ENCODE measurements at places on chromosomes 13 and 19.

DNA sequence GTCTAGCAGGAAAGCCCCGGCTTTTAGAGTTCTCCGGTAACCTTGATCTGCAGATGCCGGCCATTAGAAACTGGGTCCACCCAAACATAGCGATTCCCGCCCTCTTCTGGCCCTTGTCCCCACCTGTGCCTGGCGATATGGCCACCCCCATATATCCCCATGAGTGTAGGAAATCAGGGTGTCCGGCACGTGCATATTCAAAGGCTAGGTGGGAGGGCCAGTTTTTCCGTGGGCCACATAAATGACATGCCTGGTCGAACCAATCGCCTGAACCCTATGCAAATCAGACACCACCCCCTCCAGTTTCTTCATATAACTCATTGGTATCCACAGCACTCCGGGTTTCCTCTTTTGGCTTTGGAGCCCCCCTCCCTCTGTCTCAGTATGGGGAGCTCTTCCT lies 37.4 kb downstream of the ERICH4 start:
- DNase-seq: no peak

DNA sequence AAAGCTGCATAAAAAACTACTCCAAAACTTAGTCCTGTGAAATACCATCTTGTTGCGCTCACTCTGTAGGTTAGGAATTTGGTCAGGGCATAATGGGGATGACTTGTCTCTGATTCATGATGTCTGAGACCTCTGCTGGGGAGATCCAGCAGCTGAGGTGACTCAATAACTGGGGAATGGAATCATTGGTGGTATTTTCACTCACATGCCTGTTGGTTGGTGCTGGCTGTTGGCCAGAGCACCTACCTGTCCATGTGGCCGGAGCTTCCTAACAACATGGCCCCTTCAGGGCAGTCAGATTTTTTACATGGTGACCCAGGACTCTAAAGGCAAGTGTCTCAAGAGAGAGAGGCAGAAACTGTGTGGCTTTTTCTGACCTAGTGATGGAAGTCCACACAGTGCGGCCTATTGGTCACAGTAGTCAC lies 7.4 kb upstream of the ESD start:
- no peak for DNase-seq

GRCh38 chr13:51818276-51818675 lies 14.3 kb upstream of the DHRS12 start:
- DNase-seq: no peak

DNA sequence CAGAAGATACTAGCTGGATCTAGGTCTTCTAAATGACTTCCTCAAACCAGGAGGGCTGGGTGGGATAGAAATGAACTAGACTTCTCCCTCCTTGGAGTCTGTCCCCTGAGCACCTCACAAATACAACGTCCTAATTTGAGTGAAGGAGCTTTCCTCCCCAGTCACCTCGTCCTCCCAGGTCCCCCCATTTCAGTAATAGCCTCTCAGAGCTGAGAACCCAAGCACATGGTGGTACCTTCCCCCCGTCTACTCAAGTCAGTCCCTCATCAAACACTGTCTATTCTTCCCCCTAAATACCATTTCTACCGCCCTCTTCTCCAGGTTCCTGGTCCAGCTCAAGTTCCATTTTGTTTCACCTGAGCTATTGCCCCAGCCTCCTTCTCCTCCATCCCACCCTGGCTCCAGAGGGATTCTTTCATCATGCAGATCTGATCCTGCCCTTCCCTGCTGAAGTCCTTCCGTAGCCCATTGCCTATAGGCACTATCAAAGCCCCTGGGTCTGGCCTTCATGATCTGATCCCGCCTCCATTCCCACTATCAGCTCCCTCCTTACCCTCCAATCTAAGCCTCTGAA lies 5.3 kb upstream of the PRKCG start:
- DNase-seq: no peak

DNA sequence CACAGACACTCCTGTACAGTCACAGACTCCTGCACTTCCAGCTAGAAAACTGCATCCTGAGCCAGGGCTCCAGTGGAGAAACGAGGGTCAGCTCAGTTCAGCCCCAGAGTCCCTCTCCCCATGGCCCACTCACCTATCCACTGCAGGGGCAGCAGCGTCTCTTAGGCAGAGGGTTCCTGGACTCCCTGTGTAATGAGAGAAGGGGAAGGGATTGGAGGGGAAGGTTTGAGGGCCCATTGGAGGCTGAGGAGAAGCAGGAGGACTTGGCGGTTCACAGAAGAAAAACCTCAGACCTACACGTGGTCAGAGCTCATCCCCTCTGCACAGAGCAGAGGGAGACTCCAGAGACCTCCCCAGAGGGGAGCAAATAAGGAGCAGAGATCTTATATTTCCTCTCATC lies 9.2 kb upstream of the CEACAM18 start:
- DNase-seq: no peak

Measured in stimulated activated CD8-positive, alpha-beta memory T cell treated with anti-CD3 and anti-CD28 coated beads, Interleukin-2, amount 100 ng/mL, for 48 hours (primary cell).